ENCODE measurements at places on chromosomes 11 and 22. TPM values are rescaled to one million over a fixed set of nuclear protein-coding genes. Genes with fewer than 3 reads are reported as not detected.

DNA sequence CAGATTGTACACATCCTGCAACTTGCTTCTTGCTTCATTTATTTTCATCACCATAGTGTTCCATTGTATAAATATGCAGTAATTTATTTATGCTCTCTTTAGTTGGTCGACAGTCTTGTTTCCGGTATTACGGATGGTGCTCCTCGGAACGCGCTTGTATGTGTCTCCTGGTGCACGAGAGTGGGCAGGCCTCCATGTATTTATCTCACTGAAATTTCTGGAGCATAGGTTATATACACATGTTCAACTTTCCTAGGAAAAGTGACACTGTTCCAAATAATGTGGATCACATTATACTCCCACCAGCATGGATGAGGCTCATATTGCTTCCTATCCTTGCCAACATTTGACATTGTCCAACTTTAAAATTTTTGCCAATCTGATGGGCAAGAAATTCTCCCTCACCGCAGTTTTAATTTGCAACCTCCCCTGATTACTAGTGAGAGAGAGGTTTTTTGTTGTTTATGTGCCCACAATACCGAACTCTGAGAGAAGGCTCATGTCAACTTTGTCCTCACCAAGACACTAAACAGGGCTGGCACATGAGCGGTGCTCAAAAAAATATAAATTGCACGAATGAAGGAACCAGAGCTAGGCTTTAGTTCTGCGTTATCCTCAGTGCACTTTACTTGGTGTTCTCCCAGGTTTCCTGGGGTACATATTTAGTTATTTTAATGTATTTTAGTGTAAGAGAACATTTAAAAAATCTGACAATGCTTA, 3.8 kb downstream of the CSNK2A3 start:
- DNase-seq, result peak; percentile 66

DNA sequence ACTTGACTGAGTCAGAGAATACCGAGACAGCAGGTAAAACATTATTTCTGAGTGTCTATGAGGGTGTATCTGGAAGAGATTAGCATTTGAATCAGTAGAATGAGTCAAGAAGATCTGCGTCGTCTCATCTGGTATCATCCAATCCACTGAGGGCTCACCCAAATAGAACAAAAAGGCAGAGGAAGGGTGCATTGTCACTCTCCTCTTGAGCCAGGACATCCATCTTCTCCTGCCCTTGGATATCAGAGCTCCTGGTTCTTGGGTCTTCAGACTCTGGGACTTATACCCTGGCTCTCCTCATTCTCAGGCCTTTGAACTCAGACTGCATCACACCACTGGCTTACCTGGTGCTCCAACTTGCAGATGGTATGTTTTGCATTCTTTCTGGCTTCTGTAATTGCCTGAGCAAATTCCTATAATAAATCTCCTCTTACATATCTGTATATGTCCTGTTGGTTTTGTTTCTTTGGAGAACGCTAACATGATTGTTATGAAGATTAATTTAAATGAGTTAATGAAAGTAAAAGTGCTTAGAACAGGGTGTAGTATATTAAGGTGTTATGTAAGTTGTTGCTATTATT, 49.3 kb downstream of the ME3 start:
- DNase-seq, result no peak

GRCh38 chr11:70201882-70202861, 924 bp upstream of the FADD start:
- DNase-seq, result no peak

DNA sequence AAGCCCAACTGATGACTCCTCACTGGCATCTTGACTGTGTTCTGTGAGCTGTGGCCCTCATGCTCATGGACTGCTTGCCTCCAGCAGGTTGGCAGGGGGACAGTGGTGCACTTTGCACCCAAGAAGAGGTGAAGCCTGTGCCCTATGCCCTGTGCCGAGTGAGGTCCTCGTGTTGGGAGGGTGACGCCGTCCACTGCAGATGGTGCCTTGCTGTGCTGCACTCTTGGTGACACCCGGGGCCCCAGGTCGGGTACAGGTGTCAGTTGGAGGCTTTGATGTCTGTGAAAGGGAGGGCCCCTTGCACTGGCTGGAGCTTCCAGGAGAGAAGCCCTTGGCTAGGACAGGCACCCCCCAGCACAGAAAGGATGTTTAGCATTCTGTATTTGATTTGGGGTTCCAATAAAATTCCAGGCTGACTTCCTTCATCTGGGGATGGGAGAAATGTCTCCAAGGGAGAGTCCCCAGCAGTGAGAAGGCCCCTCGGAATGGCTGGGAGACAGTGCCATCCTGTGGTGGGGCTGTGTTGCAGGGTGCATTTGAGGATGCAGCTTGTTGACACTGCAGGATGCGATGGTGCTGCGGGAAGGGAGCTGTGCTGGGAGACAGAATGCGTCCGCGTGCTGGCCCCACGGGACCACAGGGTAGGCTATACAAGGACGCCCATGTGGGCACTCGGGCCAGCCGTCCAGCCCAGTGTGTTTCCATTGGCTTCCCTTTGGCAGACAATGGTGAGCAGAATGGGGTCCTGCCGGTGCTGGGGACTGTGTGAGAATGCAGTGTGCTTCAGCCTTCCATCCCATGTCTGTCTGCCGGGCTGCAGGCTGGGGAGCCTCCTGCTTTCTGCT, 2.5 kb upstream of the ZDHHC8 start:
- DNase-seq, result no peak

DNA sequence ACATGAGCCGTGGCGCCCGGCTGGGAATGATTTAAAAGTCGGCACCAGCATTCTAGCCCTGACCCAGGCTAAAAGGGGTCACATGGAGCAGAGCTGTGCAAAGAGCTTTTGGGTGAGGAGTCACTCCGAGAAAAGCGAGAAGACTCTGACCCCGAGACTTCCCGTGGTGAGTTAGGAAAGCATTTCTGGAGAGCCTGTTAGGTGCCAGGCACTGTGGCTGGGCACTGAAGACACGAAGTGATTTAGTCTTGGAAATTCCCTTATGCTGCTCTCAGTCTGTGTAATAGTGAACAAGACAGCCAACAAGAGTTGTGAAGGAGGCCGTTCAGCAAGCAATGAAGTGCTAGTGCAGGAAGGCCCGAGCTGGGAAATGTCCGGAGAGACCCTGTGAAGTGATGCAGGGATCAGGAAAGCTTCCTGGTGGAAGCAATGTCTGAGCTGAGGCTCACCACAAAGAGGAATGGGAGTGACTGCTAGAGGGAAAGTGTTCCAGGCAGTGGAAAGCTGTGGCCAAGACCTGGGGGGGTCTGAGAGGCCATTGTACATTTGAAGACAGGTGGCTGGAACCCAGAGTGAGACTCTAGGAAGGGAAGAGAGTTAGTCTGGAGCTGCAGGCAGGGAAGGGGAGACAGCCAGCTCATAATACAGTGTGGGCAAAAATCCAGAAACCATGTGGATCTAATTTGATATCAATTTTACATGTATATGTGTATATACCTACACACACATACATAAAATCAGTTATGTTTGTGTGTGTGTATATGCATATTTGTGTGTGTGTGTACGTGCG, 31.6 kb downstream of the MARK2 start:
- DNase-seq, result no peak

The CCDC73 gene
- 0.09 TPM for total RNA-seq

DNA sequence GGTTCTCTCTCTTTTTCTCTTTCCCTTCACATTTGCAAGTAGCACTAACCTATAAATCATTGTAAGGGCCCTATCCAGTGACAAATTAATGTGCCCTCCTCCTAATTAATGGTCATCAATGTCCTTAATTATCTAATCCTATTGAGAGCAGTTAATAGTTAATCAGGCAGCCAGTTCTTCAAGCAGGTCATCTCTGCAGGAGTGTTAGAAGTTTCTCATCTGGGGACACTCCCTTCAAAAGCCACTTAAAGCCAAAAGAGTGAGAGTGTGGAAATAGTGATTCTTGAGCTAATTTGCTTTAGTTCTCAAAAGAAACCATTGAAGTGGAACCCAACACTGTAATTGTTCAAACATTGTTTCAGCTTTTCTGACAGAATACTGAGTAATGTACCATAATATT, 141.6 kb downstream of the ELP4 start:
- no peak for DNase-seq

The OR51S1 gene
- total RNA-seq, result not detected

The OR5AP2 gene
- not detected for total RNA-seq

DNA sequence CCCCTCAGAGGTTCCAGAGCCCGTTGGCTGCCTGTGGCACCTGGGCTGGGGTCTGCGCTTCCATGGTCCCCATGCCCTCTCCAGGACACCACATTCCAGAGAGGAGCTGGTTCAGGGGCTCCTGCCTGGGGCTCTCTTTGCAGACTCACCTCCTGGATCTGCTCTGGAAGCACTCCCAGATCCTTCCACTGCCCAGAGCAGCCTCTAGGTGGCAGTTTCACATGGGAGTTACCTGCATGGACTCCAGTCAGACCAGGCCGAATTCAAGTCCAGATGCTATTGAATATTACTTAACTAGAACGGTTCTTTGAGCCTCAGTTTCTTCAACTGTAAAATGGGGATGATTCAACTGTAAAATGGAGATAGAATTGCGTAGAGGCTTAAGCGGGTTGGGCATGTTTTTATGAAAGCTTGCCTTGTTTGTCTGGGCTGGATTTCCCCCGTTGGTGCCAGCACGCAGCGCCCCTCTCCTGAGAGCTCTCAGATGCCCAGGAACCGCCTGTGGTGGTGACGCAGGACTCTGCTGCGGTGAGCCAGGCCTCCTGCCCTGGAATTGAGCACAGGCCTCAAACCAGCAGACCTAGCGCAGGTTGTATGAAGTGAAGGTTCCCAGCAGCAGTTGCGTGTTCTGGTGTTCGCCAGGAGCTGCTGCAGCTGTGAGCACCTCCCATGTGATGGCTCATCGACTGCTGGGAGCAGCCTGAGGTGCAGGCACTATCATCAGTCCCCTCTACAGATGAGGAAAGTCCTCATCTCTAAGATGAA, 44.2 kb downstream of the LMO1 start:
- DNase-seq, result peak; percentile 50

DNA sequence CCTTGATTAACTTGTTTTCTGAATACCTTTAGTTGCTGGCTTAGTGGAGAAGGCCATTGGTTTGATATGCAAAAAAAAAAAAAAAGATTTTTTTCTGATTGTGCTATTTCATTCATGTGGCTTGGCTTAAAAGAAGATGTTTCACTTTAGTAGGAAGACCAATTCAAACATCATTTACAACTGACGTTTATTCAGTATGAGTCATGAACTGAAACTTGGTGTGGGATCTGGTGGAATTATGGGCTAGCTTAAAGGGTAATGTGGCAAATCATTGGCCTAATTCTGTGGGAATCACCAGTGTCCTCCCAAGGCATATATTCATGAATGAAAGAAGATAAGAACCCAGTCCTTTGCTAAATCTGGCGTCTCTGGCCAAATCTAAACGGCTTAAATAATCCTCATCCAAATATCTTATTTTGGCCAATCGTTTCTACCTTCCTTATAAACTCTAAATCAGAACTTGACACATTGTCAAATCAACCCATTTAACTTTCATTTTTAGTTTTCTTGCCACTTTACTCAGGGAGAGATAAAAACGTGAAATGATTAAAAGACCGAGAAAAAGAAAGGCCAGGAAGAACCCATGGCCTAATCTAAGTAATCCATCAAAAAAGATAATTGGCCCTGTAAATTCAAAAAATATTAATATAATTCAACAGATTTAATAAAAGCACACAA, 77.0 kb downstream of the DDIAS start:
- DNase-seq, result no peak

- DNase-seq, result peak; percentile 21
These were observed 485.8 kb upstream of the CADM1 start for GRCh38 chr11:115990004-115990447.

GRCh38 chr22:41557401-41558240, 3.2 kb upstream of the CSDC2 start:
- peak; percentile 99 for DNase-seq

DNA sequence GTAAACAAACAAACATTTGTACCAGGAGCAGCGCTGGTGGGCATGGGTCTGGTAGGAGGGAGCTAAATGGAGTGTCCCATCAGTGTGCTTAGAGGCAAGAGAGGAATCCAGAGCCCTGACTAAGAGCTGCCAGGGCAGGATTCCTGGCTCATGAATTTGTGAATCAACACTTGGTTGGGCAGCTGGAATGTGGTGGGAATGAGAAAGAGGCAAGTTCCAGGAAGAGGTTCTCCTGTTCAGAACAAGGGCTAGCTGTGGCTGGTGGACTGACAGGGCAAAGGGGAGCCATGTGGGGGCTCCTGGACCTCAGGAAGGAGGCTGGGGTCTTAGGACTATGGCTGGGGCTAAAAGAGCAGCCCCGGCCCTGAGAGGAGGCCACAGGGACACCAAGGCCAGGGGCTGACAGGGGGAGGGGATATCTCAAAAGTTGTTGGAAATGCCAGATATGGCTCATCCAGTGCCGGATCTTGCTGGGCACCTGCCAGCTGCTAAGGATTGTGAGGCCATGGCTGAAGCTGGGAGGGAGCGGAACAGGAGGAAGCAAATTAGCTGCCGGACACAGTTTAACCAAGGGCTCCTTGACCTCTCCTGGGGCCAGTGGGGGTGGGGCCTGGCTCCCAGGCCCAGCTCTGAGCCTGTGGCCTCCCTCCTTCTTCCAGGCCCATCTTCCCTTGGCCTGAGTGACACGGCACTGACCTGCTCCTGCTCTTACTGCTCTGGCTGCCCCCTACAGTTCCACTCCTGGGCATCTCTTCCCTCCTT, 14.6 kb upstream of the P2RY6 start:
- DNase-seq, result no peak

DNA sequence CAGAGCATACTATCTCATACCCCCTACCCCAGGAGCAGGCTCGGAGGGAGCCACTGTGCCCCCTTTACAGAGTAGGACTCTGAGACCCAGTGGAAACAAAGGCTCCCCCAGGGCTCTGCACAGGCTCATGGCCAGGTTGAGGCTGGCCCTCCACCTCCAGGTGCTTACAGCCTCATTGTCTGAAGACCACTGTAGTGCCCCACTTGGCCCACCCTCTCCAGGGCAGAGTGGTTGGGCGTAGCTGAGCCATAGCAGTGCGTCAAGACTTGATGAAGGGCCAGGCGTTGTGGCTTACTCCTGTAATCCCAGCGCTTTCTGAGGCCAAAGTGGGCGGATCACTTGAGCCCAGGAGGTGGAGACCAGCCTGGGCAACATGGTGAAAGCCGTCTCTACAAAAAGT, 1.7 kb downstream of the ANKRD13D start:
- no peak for DNase-seq

GRCh38 chr11:127000291-127000968, at the start of gene KIRREL3:
TSS of gene KIRREL3 (minus strand) at chr11:127000770.
- DNase-seq, result peak; percentile 32

The BTBD18 gene
- not detected for total RNA-seq

The RAB30 gene
- total RNA-seq, result 12.4 TPM

GRCh38 chr11:132402071-132402684, 1031.8 kb downstream of the NTM start:
- DNase-seq, result peak; percentile 40

DNA sequence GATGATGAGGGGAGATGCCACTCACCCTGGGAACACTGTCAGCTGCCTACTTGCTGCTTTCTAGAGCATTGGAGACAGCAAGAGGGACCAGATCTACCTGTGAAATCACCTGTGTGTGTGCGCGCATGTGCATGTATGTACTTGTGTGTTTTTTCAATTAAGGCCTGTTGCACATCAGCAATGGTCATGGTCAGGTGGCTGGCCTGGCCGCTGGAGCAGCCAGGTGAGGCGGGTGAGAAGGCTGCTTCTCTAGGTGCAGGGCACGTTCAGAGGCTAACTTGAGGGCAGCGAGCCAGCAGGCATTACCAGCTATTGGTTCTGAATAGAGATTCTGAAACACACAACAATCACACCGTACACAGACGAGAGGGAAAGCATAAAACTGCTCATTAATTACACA, 65.1 kb downstream of the PARVG start:
- no peak for DNase-seq
